ENCODE measurements at places on chromosomes 4 and X.
A peak's percentile ranks its signal among the peaks of the same experiment; 100 is the strongest.

DNA sequence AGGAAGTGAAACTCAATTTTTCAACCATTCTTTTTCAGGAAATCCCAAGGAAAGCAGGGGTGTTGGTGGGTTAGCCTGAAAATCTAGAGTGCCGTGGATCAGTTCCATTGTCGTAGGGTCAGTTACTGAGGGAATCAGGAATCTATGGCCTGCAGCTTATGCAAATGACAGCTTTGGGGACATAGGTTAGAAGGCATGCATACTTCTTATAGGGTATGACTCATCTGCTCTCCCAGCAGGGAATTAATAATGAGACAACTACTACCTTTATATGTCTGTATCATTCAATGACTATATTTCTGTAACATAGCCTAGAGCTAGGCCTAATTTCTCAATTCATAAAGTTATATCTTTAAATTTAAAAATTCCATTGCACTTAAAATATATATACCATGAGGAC lies 36.6 kb downstream of the ZNF41 start:
- DNase-seq: no peak

DNA sequence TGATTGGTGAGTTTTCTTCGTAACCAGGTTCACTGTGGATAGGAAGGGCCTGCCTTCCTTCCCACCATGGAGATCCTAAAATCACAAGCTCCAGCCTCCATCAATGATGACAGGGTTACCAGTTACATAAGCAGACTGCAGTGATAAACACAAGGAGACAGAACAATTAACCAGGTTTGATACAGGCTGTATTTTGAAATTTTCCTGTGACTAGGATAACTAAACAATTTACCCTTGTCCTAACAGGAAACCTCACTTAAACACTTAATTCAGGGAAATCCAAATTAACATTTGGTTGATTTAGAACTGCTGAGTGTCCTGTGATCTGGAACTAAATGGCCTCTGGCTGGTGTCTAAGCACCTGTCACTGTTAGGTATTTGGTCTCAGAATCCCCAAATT lies 3.1 kb upstream of the SLC9B2 start:
- DNase-seq: no peak

- no peak for DNase-seq
Observed at GRCh38 chrX:154490021-154490413, 412 bp downstream of the SLC10A3 start.

- DNase-seq: no peak
Observed at GRCh38 chr4:26056406-26056805, 142.4 kb downstream of the SMIM20 start.

DNA sequence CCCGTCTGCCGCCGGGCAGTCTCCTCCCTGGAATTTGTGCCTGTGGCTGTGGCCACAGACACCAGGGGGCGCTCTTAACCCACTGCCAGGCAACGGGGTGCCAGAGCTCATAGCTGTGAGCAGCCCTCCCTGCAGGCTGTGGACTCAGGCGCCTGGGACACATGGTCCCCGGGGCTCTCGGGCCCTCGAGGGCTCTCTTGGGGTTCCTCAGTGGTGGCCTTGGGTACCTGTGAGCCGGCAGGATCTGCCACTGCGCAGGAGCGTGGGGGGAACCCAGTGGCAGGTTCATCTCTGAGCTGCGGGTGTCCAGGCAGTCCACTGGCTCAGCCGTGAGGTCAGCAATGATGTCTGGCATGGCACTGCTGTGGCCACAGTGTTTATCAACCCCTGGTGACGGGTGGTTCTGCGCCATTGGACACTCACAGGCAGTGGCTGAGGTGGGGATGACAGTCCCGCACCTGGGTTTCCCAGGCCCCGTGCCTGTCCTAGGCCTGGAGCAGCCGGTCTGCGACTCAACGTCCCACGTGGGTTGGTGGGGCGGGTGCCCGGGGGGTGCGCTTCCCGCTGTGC lies 37.2 kb downstream of the PCGF3 start:
- peak; percentile 67 for DNase-seq

DNA sequence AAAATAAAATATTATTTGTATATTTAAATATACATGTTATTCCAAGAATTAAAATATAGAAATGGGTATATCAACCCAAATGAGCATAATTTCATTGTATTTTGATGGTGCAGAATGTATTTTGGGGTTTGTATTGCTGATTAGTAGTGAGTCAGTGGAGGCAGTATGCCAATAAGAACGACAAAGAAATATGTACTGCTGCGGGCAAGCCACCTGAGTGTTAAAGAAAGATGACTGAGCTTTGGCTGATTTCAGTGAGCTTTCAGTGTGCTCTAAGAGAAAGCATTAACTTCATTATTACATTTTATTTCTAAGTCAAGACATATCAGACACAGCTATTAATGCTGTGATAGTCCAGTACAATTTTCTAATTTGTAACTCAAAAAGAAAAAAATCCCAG lies 297.8 kb downstream of the ANK2 start:
- DNase-seq: no peak

Data from suppressor macrophage treated with lipopolysaccharide for 4 hours (primary cell).